ENCODE measurements at places on chromosomes 11 and 22.

- DNase-seq = no peak
Measured at GRCh38 chr11:115980337-115981103, 476.3 kb upstream of the CADM1 start.

- no peak for DNase-seq
Measured at GRCh38 chr11:64058494-64058893, 22.8 kb downstream of the FLRT1 start.

GRCh38 chr11:67504950-67505581, at the start of gene PITPNM1:
PITPNM1 (minus strand) TSS chr11:67505363; CDS start chr11:67504180, 1,183 bp downstream.
- DNase-seq = peak; percentile 85

DNA sequence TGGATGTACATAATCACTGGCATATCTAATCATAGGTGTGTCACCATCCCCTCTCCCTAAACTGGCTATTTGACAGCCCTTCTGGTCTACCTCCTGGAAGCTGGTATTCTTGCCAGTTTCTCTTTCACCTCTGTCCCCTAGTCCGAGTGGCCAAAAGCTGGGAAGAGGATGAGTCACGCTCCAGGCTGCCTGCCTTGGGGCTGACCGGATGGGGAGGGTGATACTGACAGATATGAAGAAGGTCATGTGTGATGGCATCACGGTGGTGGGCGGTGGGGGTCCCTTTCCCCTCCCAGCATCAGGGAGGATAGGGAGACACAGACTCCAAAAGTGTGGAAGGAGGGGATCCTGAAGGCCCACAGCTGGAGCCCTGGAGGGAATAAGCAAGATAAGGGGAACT, 4.8 kb downstream of the OAF start:
- no peak for DNase-seq

DNA sequence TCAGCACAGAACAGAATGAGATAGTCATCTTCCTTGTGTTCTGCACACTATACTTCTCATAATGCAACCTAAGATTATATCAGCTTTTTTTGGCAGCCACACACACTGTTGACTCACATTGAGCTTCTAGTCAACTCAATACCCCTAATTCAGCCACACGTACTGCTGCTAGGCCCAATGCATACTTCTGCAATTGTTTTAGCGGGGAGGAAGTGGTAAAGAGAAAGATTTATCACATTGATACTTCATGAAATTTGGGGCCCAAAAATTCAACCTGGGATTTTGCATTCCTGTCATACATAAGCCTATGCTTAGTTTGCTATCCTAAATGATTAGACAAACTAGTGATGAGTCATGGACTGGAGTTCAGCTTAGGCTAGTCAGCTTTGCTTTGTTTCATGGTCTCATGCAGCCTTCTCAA, 8.6 kb upstream of the UPB1 start:
- DNase-seq = no peak

Data from coronary artery (tissue), 2 donors.